ENCODE measurements at places on chromosomes 1 and 21.

DNA sequence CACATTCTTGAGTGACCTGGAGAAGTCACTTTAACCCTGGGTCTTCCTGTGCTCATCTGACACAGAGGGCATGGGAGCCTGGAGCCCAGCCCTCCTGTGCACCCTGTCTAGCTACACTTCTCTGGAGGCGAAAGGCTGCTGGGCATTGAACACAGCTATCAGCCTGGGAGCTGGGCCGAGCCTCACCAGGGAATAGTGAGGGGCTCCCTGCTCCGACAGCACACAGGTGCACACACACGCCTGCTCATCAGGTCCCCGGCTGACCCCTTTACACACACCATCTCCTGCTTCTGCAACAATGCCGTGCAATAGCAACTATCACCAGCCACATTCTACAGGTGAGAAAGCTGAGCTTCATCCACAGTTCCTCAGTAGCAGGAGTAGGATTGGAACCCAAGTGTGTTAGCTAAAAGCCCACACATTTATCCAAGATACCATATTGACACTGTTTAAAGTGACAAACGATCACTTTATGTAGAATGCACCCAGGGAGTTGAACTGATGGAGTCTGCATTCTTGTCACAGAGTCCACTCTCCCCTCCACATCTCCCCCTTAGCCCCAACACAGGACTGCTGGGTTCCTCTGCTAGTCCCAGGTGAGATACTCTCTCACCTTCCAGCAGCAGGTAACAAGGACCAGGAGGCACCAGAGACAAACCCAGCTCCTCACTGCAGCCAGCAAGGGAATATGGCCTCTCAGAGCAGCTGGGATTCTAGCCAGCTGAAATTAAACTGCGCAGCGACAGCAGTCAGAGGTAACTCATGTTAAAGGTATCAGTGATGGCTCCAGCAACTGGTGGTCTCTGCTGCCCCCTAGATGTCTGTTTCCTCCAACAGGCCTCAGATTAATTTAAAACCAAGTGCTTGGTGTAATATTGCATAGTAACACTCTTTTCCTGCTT lies 18.3 kb upstream of the CAPN8 start:
- DNase-seq = peak; percentile 35

DNA sequence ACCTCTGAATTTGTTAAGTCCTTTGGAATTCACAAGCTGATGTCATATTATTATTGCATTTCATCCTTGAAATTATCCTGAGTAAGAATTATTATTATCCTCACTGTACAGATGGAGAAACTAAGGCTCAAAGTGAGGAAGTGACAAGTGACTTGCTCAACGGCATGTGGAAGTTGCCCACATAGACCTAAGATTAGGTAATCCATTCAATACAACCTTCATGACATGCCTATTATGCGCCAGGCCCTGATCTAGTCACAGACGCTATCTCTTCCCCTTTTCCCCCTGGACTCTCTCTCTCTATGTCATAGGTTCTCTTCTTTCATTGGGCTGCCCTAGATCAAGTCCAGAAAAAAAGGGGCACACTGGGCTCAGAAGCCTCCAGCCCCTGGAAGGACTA lies 84.9 kb upstream of the KCNK2 start:
- DNase-seq = no peak

DNA sequence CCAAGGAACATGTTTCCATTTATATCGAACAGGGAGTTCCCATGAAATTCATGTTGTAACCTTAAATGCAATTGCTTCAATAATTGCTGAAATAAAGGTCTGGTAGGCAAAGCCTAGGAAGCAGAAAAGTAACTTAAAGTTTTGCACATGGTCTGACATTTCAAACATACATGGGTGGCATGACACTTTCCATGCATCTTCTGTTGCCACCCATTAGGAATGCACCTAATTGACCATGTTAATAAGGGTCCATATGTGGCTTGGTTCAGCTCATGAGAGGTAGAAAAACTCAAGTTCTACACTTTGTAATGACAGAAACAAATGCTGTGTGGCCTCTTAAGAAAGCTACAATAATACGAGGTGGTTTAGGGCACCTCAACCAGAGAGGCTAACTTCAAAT lies 72.0 kb upstream of the GORAB start:
- no peak for DNase-seq

- DNase-seq = peak; percentile 52
Measured at GRCh38 chr1:145926686-145927062, 610 bp downstream of the RBM8A start.

GRCh38 chr1:210377731-210378333 lies 49.1 kb downstream of the HHAT start:
- DNase-seq = no peak

GRCh38 chr1:89896105-89896942 lies 75.5 kb downstream of the LRRC8D start:
- no peak for DNase-seq

GRCh38 chr1:12596007-12596821 lies 21.8 kb downstream of the DHRS3 start:
- no peak for DNase-seq

GRCh38 chr1:17696417-17697301 lies 58.5 kb upstream of the ACTL8 start:
- no peak for DNase-seq

- no peak for DNase-seq
Measured at GRCh38 chr1:191668525-191668924, 489.7 kb upstream of the RGS18 start.

DNA sequence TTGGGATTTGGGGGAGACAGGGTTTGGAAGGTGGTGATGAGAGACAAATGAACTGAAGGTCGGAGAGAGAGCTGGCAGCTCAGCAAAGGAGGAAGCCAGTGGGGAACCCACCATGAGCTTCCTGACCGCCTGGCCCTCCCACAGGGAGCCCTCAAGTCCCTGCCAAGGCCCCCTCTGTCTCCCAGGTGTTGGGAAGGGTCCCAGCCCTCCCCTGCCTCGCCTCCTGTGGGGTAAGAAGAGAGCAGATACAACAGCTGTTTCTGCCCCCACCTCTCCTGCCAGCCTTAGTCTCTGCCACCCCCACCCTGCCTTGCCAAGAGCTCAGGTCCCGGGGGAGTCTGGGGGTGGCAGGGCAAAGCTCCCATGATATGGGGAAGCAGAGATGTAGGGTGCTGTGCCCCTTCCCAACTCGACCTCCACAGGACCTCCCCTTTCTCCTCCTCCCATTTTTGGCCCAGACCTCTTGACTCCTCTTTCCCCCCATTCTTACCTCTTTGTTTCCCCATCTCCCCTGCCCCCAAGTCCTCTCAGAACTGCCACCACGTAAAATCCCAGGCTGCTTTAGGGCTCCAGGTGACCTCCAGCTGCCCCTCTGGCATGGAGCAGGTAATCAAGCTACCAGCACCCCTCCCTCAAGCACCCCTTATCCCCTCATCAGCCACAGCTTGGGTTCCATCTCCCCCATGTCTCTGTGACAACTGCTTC lies 556 bp downstream of the S100A1 start:
- DNase-seq = no peak

DNA sequence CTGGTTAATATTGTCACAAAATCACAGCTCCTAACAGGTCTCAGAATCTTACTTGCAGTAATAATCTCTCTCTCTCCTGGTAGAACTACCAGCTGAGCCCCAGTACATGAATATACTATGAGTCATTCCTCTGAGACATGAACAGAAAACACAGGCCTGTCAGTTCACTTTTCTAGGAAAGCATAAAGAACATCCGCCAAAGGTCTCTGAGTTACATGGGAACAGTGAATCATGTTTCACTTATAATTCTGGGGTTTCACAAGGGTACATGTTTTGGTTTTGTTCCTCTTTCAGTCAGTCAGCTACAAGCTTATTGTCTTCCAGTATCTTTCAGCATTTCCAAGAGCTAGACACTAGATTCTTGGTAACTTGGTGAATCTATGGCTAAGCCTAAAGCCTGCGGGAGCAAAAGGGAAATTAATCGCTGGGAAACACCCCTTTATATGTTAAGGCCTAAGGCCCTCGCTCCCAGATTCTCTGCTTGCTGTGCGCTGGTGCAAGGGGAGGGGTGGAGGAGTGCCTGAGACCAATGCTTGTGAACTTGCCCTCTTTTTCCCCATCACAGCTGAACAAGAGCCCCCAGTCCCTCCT lies 31.7 kb downstream of the IFNGR2 start:
- DNase-seq = no peak

DNA sequence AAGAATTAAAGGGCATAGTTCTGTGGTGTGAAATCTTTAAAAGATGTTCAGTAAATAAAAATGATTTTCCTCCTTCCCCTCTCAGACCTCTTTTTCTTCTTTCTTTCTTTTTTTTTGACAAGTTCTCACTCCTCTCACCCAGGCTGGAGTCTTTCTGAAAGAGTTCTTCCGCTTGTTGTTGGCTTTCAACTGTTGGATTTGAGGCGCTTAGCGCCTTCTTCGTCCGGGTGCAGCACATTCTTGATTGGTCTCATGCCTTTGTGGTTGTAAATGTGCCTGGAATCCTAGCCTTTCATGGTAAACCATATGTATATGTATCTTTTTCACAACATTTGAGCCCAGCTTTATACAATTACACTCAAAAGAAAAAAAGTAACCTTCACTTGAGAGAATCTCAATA lies 980 bp upstream of the METTL18 start:
- DNase-seq = no peak
